Sigmoid colon (tissue), 7 donors: ENCODE measurements at places on chromosomes 1 and 21. TPM values are rescaled to one million over a fixed set of nuclear protein-coding genes. Genes with fewer than 3 reads are reported as not detected.

GRCh38 chr1:90550626-90551406 is 166.3 kb downstream of the BARHL2 start:
- DNase-seq, result no peak

GRCh38 chr1:40049725-40050124 is 9.2 kb downstream of the CAP1 start:
- no peak for DNase-seq

GRCh38 chr1:233252441-233252840 is 43.1 kb downstream of the PCNX2 start:
- no peak for DNase-seq

- DNase-seq, result no peak
These were observed 1.4 kb downstream of the TOMM20 start for GRCh38 chr1:235127203-235127602.

CASZ1 gene
- 23.6 TPM for polyA plus RNA-seq

CSTB gene
- polyA plus RNA-seq, result 76.0 TPM

LHX8 gene
- not detected for polyA plus RNA-seq
